ENCODE measurements at places on chromosomes 11 and 22.
A peak's percentile ranks its signal among the peaks of the same experiment; 100 is the strongest.

- no peak for DNase-seq
These were observed 33.3 kb downstream of the HIRA start for GRCh38 chr22:19398206-19398605.

DNA sequence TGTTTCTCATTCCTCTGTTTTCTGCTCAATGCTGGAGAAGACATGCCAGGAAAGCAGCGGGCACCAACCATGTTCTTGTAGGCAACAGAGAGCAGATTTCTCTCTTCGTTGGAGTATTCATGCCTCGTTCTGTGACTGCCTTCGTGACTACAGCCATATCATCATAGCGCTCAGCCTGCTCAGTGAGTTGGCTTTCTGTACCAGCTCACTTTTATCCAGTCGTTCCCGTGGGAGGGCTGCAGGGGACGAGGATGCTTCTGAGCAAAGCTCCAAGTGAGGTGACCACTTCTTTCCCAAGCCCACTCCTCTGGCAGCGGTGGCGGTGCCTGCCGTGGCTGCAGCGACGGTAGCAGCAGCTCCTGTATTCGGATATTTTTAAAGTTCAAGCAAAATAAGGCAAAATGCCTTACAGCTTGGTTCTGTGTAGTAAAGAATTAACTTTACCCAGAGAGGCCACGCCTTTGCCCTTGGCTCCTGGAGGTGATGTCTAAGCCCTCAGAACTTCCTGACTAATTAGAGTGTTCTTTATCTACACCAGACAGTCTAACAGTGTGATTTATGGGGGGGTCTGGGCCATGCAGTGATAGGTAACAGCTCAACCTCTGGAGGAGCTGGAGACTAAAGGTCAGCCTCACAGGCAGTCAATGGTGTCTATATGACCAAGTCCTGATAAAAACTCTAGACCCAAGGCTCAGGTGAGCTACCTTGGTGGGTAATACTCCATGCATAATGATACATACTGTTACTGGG lies 35.3 kb downstream of the LDHAL6A start:
- DNase-seq: no peak

DNA sequence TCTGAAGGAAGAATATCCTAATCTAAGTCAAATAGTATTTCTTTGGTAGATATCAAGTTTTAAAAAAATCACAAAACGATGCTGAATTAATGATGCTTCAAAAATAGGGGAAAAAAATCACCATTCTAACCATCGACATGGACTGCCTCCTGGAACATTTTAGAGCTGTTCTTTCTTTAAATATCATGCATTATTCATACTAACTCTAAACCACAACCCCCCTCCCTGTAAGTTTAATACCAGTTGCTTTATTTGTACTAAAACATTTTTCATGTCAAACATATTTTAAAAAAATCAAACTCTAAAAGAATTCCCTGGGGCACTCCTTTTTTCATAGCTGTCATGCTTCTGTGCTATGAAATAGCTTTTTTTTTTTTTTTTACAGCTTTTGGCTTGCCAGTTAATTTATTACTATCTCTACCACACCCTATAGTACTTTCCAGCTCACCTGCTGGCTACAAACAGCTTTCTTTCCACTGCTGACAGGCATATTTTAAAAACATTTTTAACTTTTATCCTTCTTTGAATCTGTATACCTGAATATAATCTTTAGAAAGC lies 256.9 kb downstream of the SOX6 start:
- no peak for DNase-seq

DNA sequence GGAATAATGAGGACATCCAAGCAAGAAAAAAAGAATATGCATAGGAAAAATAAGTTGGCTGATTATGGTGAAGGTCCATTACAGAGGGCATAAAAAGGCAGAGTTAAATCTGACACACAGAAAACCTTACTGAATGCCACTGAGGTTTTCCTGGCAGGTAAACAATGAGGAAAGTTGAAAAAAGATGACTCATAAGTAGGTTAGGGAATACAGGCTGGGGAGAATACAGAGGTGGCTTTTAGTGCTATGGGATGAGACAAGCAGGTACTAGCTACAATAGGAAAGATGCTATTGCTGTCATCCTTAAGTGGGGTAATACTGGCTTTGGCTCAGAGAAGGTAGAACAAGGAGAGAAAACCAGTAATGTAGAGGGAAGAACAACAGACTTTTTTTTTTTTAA lies 44.7 kb downstream of the CSTF3 start:
- no peak for DNase-seq

GRCh38 chr22:50628543-50629134 lies 687 bp upstream of the ARSA start:
- DNase-seq: no peak

DNA sequence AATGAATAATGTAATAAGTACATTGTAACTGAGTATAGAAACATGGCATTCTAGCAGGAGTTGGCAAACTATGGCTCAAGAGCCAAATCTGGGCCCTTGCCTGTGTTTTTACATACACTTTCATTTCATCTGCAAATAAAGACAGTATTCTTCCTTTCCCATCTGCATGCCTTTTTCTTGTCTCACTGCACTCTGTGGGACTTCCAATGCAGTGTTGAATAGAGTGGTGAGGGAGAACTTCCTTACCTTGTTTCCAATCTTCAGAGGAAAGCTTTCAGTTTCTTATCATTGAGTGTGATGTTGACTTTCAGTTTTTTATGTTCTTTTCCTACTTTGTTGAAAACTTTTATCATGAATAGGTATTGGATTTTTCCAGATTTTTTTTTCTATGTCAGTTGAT lies 82.1 kb downstream of the USP47 start:
- no peak for DNase-seq

DNA sequence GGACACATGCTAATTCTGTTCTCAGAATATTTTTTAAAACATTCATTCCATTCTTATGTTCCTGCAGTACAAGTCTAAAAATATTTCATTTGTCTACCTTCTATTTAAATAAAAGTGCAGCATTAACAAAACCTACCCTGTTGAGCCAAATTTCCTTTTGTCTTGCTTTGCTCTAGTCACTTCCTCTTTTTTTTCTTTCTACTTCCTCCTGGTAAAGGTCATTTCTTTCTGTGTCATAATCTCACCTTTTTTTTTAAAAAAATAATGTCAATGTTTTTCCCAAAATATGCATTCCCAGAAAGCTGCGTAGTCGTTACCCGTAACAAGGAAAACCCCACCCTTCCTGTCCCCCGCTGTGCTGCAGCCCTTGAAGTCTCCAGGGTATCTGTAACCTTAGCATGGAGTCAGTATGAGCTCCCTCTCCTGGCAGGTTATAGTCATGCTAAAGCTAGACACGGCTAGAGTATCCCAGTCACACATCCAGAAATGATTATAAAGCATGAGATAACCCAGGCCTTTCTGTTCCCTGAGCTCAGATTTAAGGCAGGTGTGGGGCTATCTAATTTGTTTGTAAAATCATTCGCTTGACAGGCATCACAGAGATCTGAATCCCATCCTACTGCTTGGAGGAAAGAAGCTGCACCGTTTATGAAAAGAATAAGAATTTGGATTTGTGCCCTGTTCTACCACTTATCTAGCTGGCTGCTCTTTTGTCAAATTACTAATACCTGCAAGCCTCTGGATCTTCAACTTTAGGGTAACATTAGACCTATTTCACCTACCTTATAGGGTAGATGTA lies 51.1 kb upstream of the EED start:
- DNase-seq: peak; percentile 54
